CD4-positive, alpha-beta T cell treated with Interleukin-2 at 100 ng/mL for 4 hours (primary cell): ENCODE measurements at places on chromosomes 4 and X.

DNA sequence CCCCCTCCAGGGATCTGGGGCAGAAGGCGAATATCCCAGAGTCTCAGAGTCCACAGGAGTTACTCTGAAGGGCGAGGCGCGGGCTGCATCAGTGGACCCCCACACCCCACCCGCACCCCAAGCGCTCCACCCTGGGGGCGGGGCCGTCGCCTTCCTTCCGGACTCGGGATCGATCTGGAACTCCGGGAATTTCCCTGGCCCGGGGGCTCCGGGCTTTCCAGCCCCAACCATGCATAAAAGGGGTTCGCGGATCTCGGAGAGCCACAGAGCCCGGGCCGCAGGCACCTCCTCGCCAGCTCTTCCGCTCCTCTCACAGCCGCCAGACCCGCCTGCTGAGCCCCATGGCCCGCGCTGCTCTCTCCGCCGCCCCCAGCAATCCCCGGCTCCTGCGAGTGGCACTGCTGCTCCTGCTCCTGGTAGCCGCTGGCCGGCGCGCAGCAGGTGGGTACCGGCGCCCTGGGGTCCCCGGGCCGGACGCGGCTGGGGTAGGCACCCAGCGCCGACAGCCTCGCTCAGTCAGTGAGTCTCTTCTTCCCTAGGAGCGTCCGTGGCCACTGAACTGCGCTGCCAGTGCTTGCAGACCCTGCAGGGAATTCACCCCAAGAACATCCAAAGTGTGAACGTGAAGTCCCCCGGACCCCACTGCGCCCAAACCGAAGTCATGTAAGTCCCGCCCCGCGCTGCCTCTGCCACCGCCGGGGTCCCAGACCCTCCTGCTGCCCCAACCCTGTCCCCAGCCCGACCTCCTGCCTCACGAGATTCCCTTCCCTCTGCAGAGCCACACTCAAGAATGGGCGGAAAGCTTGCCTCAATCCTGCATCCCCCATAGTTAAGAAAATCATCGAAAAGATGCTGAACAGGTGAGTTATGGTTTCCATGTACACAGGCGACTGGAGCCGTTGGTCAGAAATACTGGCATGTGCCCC is at the start of gene CXCL1:
CXCL1 (plus strand) TSS at position 264 of the 926 bp plus-strand sequence; CDS start at position 342, 78 bp downstream.
- no peak for DNase-seq

GRCh38 chr4:123836851-123837595 is 440.4 kb downstream of the SPRY1 start:
- no peak for DNase-seq

DNA sequence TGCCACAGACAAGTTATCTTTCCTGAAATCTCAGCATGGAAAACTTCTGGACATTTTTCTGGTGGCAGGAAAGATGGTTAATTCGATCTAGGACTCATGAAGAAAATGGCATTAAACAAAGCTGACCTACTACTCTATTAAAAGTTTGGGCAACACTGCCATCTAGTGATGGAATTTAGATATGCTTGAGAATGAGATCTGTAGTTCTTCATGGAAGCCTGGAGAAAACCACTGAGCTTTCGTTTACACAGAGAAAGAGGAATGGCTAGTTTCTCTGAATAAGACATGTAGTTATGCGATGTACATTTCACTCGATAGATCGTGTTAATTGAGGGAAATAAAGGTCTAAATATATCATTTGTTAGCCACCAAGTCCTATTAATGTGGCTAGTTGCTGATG is 51.7 kb upstream of the CHRDL1 start:
- DNase-seq, result peak; percentile 43

DNA sequence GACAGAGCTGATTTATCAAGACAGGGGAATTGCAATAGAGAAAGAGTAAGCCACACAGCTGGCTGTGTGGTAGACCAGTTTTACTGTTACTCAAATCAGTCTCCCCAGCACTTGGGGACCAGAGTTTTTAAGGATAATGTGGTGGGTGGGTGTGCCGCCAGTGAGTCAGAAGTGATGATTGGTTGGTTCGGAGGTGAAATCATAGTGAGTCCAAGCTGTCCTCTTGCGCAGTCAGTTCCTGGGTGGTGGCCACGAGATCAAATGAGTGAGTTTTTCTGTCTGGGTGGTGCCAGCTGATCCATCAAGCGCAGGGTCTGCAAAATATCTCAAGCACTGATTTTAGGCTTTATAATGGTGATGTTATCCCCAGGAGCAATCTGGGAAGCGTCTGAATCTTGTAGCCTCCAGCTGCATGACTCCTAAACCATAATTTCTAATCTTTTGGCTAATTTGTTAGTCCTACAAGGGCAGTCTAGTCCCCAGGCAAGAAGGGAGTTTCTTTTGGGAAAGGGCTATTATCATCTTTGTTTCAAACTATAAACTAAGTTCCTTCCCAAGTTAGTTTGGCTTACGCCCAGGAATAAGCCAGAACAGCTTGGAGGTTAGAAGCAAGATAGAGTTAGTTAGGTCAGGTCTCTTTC is 44.0 kb upstream of the PPP1R2C start:
- DNase-seq, result no peak

DNA sequence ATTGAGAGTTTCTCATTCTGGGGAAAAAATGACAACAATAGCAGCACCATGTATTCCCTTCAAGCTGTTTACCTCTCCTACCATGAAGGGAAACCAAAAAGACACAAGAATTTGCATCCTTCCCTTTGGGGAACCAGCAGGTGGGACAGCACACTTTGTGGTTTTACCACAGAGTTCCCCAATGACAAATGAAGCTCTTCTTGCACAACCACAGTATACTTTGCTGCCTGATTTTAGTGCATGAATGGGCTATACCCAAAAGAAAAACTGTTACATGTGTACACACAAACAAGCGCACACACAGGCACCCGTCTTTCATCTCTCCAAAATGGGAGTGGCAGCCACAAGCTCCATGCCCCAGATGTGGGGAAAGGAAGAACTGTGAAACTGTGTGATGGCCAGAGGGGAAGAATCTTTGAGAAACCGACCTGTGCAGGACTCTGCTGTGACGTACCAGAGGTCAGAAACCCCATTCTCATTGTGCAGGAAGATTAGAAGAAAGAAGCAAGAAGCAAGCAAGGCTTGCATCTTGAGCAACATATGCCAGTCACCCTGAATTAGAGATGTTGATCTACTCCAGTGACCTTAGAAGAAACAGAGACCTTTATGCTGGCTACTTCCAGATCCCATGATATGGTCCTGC is 2.7 kb upstream of the MAML3 start:
- peak; percentile 30 for DNase-seq

- DNase-seq, result peak; percentile 81
Measured at GRCh38 chrX:79270401-79270800, 96.7 kb downstream of the ITM2A start.

DNA sequence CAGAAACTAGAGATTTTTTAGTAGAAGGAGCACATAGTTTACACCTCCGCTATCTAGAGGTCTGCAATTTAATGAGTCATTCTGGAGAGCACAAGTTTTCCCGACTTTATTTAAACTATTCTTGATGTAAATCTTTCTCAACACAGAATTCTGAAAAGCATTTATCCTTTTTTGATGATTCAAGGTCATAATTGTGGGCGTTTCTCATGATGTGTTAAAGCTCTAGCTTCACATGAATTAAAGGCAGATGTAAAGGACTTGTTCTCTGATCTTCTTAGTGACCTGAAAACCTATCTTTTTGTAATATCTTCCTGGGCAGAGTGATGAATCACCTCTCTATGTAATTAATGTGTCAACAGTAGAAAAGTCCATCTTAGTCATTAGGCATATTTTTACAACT is 128.8 kb downstream of the COMMD8 start:
- no peak for DNase-seq

DNA sequence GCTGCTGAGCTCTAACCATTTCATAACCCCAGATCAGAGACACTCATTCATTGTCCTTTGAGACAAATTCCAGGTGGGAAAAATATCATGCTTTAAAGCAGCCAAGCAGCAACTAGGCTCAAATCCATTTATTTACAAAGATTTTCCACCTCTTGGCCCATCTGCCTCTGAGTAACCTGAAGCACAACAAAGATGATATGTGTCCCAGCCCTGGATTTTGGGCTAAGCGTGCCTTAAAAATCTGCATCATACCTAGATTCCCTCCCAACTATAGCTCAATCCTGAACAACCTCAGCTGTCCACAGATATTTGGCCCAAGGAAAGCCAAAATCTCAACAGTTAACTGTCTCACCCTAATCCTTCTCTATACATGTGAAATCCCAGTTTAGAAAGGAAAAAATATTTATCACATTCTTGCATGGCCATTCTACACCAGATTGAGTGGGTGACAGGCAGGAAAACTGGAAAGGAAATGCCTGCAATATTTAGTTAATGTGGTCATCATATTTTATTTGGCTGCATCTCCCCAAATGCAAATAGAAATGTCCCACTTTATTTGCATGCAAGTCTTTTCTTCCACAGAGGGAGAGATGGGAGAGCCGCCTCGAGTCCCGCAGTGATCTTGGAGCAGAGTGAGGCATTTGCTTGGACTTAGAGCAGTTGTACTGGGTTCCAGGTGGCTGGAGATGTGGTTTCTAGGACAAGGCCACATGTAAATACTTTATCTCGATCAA is 146.4 kb upstream of the EOLA2 start:
- no peak for DNase-seq

- no peak for DNase-seq
Measured at GRCh38 chr4:16916031-16916430, 17.6 kb upstream of the LDB2 start.

- no peak for DNase-seq
Measured at GRCh38 chr4:136810626-136811025, 721.7 kb downstream of the PCDH18 start.

- no peak for DNase-seq
Measured at GRCh38 chr4:89324671-89325070, 17.1 kb upstream of the GPRIN3 start.

DNA sequence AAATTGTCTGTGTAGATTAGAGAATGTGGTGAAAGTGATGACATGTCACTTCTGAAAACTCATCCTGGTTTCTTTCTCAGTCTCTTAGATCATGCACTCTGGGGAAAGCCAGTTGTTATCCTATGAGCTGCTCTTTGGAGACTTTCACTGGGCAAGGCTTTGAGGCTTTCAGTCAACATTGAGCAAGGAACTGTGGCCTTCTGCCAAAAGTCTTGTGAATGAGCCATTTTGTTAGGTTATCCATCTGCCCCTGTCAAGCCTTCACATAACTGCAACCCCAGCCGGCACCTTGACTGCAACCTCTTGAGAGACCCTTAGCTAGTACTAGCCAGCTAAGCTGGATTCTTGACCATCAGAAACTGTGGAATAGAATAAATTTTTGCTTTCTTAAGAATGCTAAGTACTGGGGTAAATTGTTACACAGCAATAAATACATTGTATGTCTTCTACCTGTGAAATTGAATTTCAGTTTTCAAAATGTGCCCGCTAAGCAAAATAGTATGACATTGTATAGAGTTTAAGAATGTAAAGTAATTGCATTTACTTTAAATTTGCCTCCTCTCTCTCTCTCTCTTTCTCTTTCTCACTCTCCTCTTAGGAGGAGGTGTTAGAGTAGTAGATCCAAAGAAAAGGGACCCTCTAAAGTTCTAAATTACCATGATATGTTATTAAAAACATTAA is 1273.0 kb downstream of the RAPGEF2 start:
- no peak for DNase-seq

DNA sequence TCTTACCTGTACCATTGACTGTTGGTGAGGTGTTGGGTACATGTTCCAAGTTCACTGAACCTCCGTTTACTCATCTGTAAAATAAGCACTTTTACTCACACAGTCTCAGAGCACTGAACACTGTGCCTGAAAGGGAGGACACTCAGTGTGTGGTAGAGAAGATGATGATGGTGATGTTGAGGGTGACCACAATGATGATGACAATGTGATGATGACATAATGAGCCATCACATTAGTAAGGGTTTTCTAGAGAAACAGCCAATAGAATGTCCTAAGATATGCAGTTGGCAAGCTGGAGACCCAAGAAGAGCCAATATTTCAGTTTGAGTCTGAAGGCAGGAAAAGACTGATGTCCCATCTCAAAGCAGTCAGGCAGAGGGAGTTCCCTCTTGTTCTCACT is 315.4 kb upstream of the IGFBP7 start:
- no peak for DNase-seq

DNA sequence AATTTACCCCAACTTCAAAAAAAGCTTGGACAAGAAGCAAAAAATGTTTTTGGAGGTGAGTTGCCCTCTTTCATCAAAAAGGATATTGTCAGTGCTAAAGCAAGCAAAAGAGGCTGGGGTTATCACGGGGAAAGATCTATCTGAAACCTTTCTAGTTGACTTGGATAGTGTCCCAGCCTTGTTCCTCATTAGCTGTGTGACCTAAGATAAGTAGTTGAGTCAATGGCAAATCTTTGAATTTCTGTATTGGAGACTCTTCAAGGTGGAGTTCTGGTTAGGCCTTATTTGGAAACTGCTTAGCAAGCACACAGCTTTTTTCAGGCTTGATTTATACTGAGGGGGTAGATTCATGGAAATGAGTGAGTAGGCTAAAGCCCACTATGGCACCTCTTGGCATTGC is 271.6 kb downstream of the GRIA3 start:
- DNase-seq, result no peak

GRCh38 chr4:172982151-172982590 is 186.4 kb upstream of the GALNT7 start:
- DNase-seq, result no peak

DNA sequence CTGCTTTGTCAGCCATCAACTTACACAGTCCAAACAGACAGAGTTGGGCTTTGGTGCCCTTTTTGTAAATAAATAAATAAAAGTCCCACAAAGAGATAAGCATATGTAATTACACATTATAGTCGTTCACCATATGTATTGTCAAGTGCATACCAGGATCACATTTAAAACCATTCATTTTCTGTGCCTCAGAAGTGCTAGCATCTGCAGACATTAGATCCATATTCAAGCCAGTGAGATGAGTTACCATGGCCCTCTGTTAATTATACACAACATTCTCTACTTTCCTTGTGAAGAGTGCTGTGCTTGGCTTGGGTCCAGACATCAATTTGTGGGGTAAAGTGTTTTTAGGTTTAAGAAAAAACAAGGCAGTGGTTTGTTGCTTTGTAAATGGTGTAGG is 76.8 kb downstream of the ENOX2 start:
- no peak for DNase-seq

DNA sequence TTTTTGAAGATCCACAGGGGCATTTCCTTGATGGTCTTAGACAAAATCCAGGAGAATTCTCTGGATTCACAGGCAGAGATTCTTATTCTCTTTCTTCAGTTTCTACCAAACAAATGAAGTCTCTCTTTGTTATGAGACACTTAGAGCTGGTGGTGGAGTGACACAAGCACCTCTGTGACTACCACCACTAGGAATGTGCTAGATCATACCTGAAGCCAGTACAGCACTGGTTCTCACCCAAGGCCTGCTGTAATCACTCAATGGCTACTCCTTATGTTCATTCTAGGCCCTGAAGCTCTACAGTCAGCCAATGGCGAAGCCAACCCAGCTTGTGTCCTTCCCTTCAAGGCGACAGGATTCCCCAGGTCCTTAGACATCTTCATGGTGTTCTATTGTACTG is 482.3 kb downstream of the TRAM1L1 start:
- DNase-seq, result no peak

- no peak for DNase-seq
Measured at GRCh38 chr4:73267050-73267449, 8.5 kb upstream of the ANKRD17 start.

DNA sequence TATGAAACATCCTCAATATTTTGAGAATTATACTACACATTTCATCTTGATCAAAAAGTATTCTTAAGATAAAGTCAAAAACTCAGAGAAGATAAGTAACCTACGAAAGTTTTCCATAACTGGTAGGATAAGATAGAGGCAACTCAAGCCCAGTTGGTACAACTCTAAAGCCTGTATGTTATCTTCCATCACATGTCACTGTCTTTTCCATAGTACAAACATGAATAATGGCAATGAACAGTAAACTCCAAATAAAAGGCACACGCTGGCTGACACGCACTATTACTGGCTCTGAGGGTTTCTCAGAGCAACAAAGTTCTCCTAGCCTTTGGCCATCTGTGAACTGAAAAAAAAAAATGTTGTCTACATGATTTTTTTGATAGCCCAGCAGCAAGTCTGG is 27.2 kb downstream of the LIN54 start:
- DNase-seq, result no peak
